Stimulated activated CD4-positive, alpha-beta T cell treated with anti-CD3 and anti-CD28 coated beads, Interleukin-1b, Interleukin-23, amount 100 ng/mL, for 4 hours (primary cell): ENCODE measurements at places on chromosomes 11 and 22.

DNA sequence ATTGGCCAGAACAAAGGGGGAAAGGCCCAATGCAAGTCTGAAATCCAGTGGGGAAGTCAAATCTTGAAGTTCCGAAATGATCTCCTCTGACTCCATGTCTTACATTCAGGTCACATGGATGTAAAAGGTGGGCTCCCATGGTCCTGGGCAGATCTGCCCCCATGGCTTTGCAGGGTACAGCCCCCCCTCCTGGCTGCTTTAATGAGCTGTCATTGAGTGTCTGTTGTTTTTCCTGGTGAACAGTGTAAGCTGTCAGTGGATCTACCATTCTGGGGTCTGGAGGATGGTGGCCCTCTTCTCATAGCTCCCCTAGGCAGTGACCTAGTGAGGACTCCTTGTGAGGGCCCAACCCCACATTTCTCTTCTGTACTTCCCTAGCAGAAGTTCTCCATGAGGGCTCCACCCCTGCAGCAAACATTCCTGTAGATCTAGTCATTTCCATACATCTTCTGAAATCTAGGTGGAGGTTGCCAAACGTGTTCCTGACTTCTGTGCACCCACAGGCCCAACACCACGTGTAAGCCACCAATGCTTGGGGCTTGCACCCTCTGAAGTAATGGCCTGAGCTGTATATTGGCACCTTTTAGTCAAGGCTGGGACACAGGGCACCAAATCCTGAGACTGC, 9.3 kb downstream of the CARD18 start:
- DNase-seq, result no peak

- no peak for DNase-seq
These were observed 11.9 kb downstream of the CHID1 start for GRCh38 chr11:898540-899190.

GRCh38 chr22:35684270-35684700, 33.4 kb upstream of the APOL5 start:
- no peak for DNase-seq

- DNase-seq, result no peak
These were observed 27.6 kb upstream of the TTC12 start for GRCh38 chr11:113286509-113287497.

DNA sequence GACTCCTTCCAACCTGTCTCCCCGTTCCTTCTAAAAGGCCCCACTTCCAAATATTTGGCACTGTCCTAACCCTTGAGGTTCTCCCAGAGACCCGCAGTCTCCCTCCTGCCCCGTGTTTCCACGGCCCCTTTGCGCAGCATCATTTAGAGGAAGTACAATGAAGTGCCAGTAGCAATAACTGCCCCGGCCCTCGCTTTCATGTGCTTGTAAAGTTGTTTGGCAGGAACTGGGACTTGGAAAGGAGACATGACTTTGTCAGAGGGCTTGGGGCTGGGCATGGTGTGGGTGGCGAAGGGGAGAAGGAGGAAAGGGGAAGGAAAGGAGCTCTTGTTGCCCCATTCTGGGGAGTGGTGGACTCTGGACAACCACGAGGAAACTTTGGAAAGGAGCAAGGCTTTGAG, 2.6 kb downstream of the CD44 start:
- no peak for DNase-seq

DNA sequence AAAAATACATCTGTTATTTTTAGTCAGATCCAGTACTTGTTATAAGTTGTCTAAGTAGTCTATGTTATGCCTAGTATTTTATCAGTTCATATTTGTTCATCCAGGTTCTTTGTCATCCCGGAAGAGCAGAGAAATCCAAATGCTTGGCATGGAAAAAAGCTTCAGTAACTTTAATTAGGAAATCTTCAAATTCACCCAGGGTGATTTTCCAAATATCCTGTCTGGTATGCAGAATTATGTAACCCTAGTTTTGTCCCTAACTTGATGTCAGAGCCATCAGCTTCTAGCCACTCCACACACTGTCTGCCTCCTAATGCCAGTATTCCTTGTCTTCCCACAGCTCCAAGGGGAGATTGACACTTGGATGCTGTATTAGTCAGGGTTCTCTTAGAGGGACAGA, 216.2 kb downstream of the ARHGAP42 start:
- no peak for DNase-seq

DNA sequence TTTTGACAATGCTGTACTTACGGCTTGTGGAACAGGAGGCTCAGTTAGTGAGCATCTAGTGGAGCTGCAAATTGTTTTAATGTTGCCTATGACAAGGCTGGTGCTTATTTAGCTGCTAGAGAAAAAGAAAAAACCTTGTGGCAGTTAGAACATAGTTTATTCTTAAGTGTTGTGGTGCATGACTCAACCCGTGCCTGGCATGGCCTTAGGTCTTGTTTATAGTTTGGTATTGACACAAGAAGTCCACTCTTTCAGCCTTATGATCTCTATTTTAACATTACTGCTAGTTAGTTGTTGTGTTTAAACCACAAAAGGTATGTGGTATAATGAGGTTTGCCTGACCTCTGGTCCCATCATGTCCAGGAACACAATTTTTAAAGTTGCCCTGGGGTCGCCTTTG, 744.6 kb downstream of the FAM181B start:
- DNase-seq, result no peak

DNA sequence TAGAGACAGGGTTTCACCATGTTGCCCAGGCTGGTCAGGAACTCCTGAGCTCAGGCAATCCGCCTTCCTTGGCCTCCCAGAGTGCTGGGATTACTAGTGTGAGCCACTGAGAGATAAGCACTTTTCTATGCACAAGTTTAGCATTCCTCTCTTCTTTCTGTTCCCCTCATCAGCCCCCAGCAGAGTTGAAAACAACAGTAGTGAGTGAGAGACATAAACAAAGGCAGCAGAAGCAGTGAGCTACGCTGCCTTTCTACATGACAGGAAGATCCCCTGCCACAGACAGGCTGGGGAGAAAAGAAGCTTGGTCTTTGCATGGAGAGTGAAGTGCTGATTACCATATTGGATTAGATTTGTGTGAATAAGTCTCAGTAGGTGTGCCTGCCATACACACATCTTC, 392.0 kb upstream of the KIRREL3 start:
- DNase-seq, result no peak

DNA sequence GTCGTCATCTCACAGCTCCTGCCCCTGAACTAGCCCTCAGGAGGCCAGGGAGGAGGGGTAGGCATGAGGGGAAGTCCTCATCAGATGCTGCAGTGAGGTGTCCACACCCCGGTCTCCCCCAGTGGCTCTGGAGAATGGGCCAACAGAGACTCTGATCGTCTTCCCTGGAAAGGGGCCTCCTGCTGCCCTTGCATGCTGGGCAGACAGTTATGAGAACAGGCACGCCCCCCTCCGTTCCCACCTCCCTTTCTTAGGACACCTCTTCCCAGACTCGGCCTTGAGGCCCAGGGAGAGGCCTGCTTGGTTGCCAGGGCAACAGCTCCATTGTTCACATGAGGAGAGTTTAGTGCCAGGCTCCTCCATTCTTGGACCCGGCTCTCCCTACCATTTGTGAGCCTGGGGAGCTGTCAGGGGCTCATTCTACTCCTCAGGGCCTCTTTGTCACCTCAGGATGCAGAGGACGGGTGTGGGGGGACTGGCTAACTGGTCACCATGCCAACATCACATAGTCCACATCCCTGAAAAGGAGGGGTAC, 157.7 kb downstream of the TTC17 start:
- DNase-seq, result no peak

- DNase-seq, result no peak
These were observed 782 bp upstream of the OSBPL5 start for GRCh38 chr11:3165916-3166267.

GRCh38 chr22:24894998-24895397, 51.5 kb downstream of the LHFPL7 start:
- DNase-seq, result no peak

GRCh38 chr22:46267431-46268279, at the start of gene TTC38:
Gene TTC38 (plus strand): TSS chr22:46268008. CDS start chr22:46268040, 32 bp downstream.
- peak; percentile 41 for DNase-seq

DNA sequence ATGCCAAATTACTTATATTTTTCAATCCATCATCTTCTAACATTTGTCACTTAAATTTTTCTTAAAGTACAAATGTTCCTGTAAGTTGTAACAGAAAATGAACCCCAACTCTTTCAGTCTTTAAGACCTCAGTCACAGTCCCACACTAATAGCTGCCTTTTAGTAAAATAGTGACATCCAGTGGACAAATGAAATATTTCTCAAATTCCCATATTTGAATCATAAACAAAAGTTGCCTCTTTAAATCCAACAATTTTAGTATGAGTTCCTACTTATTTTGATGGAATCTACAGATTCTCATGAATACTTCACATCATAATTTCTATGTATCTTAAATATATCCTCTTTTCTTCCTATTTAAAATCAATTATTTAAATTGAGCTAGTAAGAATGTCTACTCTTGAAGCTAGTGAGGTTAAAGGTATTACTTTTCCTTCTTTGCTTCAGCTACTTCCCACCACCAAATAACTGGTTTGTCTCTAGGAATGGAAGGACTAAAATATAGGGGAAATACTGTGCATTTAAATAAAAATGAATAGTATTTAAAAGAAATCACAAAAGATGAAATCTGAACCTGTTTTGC, 9.2 kb downstream of the LIN7C start:
- DNase-seq, result no peak
